GM23248 (cell line): ENCODE measurements at places on chromosomes 7 and 10. TPM values are rescaled to one million over a fixed set of nuclear protein-coding genes. Genes with fewer than 3 reads are reported as not detected.

HPSE2 gene
- not detected in 2 replicates for polyA plus RNA-seq

CYP26C1 gene
- polyA plus RNA-seq, result not detected in 2 replicates

AGMO gene
- not detected in 2 replicates for polyA plus RNA-seq

C7orf57 gene
- not detected in 2 replicates for polyA plus RNA-seq

TMEM273 gene
- not detected in 2 replicates for polyA plus RNA-seq

SLC39A12 gene
- polyA plus RNA-seq, result not detected in 2 replicates

AOAH gene
- not detected in 2 replicates for polyA plus RNA-seq

DPYSL4 gene
- 2.1 and 2.5 TPM in 2 replicates for polyA plus RNA-seq
